ENCODE measurements at places on chromosomes 2 and 18.
A peak's percentile ranks its signal among the peaks of the same experiment; 100 is the strongest.

DNA sequence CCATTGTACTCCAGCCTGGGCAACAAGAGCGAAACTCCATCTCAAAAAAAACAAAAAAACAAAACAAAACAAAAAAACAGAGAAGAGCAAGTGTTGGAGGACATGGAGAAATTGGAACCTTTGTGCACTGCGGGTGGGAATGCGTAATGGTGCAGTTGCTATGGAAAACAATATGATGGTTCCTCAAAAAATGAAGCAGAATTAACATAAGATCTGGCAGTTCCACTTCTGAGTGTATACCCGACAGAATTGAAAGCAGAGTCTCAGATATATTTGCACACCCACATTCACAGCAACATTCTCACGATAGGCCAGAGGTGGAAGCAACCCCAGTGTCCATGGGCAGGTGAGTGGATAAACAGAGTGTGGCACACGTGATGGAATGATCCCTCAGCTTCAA, 11.0 kb upstream of the RALB start:
- DNase-seq = no peak

DNA sequence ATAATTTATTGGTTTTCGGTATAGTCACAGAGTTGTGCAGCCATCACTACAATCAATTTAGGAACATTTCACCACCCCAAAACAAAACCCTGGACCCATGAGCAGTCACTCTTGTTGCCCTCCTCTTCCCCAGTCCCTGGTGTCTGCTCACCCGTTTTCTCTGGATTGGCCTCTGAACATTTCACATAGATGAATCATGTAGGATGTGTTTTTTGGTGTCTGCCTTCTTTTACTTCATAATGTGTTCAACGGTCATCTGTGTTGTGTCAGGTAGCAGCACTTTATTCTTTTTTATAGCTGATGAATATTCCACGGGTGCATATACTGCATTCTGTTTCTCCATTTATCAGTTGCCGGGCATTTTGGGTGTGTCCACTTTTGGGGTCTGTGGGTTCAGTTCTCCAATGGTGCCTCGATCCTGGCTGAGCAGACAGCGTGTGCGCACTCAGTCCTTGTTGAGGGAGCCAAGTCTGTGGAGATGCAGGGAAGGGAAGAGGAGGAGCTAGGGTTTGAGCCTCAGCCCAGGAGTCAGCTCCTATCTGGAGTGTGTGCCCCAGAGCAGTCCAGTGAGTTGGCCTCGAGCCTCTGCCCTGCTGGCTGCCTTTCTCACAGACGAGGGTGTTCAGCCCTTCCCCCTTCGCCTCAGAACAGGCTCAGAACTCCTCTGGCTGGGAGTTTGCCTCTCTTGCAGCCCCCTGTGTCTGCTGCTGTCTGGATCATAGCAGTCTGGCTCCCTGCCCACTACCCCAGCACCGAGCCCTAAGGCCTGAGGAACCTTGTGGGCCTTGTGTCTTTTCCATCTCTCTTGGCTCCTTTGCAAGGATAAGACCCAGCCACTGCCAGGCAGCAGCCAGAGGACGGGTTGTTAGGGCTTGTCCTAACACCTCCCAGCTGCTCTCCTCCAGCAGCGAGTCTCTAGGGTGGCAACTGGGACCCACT, 18.0 kb downstream of the C2orf74 start:
- DNase-seq = no peak

- no peak for DNase-seq
Measured at GRCh38 chr18:73352546-73352945, 484.8 kb upstream of the NETO1 start.

GRCh38 chr18:39661856-39662366, 2096.3 kb upstream of the CELF4 start:
- no peak for DNase-seq

DNA sequence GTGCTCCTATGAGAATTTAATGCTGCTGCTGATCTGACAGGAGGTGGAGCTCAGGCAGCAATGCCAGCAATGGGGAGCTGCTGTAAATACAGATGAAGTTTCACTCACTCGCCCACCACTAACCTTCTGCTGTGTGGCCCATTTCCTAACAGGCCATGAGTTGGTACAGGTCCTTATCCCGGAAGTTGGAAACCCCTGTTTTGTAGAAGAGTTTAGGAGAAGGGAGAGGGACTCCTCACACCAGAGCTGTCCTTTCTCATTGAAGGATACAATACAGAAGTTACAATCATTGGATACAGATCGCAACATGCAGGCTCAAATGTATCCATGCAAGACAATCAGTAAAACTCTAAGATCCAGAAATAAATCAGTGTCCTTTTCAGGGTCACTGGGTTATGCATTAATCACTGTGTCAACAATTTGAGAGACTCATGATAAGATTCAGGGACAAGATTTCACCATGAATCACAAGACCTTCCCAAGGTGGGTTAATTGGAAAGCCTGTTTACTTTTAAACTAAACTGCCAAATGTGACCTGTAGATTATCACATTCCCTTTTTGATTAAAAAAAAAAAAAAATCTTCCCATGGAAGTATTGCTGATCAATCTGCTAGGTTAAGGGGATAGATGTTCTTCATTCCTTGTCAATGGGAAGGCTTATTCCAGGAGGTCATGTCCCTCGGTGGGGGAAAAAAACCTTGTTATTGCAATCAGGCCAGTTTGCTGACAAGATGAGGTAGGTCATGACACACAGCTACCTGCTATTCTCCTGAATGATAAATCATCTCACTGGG, 97.2 kb downstream of the SP100 start:
- no peak for DNase-seq

- DNase-seq = no peak
Measured at GRCh38 chr2:13651684-13652131, 935.0 kb downstream of the TRIB2 start.

GRCh38 chr2:173221132-173221695, 133.5 kb upstream of the CDCA7 start:
- DNase-seq = no peak

- no peak for DNase-seq
Measured at GRCh38 chr18:58015065-58015780, 28.8 kb upstream of the NEDD4L start.

GRCh38 chr2:240434728-240435456, 571 bp upstream of the GPC1 start:
- peak; percentile 79 for DNase-seq

DNA sequence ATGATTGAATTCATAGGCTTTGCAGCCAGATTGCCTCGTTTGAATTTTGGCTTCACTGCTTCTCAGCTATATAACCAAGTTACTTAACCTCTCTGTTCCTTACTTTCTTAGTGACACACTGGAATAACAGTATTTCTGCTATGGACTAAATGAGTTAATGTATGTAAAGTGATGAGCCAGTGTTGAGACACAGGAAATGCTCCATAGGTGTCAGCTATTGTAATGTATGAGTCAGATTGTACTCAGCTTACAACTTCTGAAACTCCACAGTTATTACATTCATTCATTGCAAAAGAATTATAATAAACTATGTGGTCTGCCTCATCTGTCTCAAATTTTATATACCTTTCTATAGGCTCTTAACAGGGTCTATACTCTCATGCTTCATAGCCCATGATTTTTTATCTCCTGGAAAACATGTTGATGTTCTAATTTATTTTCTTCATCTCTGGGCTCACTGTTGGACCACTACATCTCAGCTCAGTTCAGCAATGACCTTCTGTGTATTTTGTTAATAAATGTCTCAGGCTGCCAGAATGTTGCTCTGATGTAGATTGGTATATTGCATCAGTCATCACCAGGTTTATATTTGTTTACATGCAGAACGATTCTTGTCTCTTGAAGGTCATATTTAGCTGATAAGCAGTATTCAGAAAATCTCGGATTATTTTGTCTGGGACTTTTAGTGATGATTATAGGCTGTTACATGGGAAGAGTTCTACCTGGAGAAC, 76.2 kb downstream of the MAP3K20 start:
- DNase-seq = no peak

DNA sequence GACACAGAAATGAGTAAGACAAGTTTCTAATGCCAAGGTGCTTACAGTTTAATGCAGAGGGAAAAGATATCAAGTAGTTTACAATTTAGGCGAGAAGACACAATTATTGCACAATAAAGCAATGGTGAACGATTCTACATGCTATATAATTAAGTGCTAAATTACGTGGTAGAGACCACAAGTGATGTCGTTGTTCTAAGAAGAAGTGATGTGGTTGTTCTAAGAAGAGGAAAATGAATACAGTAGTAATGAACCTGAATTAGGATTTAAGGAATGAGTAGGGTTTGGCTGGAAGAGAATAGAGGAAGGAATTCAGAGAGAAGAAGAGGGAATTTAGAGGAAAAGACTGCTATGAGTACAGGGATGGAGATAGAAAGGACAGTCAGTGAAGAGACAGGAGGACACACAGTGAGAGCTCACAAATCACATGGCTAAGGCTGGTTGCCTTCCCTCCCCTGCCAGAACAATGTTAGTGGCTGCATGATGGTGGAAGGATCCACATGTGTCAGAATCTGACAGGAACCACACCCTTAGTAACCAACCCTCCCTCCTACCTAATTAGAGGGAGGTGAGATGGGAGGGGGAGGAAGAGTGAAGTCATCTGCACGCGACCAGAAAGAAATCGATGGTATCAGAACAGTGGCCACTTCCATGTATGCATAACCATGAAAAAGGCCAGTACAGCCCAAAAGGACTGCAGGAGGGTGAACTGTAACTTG, 44.7 kb downstream of the M1AP start:
- no peak for DNase-seq

DNA sequence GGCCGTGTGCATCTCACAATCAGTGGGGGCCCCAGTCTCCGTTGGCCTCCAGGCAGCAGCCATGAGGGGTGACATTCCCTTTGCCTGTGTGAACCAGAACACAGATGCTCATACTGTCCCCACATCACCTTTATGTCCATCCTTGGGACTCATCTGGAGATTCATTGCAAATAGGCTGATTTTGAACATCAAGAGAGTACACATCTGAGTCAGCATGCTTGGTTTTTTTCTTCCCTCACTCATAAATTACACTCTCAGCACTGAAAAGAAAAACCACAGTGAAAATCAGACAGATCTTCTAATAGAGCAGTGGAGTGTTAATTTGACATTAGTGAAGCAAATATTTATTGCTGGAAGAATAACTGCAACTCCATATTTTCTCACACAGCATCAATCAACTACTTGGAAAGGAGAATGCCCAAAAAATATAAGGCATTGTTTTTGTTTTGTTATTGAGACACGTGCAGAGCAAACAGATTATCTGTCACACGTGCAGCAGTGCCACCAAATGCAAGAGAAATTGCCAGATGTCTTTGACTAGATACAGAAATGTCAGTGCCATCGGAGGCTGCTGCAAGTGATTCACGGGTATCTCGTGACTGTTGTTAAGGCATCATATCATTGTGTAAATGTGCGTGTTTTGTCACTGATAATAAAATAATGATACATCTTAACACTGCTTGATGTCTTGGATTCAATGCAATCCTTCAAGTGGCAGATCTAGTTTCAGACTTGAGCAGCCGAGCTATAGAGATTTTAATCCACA, 10.9 kb downstream of the APCDD1 start:
- DNase-seq = no peak

- no peak for DNase-seq
Measured at GRCh38 chr2:109494351-109494750, 119.4 kb downstream of the SEPTIN10 start.

- DNase-seq = no peak
Measured at GRCh38 chr2:15784886-15785801, 155.2 kb upstream of the MYCN start.

DNA sequence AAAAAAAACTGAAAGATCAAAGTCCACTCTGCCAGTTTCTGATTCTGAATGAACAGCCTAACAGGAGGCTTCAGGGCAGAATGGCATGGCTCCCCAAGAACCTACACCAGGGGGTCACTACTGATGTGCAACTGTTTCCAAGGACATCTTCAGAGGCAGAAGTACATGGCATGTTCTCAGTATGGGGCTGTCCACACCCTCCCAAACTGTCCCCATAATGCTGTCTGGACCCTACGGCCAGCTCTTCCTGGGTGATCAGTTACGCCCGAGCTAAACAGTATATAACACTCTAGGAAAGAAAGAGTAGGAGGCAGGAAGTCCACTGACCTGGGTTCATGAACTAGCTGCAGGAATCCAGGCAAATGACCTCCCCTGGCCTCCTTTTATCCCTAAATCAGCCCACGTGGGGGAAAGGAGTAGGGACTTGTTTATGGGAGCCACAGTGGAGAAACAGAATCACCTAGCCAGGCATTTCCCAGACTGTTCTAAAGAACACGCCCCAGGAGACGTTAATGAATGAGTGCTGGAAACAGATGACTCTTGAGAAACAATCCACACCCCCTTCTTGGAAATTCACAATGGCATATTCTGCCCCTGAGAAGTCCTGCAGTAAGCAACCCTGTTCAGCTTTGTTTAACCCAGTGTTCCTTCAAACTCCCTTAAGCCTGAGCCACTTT, 2.5 kb downstream of the TMBIM1 start:
- no peak for DNase-seq

- DNase-seq = no peak
Measured at GRCh38 chr2:73870084-73870483, 22.7 kb upstream of the ACTG2 start.

- DNase-seq = no peak
Measured at GRCh38 chr18:36256094-36256493, 41.4 kb upstream of the FHOD3 start.

DNA sequence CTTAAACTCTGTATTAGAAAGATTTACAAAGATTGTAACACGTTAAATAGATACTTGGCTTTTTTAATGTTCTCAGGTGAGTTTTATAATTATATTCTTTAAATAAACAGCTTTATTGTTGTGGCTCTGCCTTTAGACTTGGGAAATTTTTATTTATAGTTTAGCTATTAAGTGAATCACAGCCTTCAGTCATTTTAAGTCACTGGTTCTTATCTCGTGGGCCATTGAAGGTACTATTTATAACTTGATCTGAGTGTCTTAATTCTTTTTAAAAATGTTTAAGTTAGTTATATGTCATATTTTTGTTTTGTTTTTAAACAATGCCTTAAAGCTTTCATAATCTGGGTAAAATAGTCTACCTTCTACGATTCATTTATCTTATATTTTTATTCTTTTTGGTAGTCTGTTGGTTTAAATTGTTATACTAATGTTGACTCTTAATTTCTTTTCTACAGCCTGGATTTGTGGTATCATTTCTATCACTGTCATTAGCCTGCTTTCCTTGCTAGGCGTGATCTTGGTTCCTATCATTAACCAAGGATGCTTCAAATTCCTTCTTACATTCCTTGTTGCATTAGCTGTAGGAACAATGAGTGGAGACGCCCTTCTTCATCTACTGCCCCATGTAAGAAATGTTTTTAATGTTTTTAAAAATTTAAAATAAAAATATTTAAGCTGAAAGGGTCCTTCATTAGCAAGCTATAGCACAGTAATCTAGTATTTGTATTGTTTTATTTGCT, 49.3 kb downstream of the SLC39A10 start:
- DNase-seq = no peak

DNA sequence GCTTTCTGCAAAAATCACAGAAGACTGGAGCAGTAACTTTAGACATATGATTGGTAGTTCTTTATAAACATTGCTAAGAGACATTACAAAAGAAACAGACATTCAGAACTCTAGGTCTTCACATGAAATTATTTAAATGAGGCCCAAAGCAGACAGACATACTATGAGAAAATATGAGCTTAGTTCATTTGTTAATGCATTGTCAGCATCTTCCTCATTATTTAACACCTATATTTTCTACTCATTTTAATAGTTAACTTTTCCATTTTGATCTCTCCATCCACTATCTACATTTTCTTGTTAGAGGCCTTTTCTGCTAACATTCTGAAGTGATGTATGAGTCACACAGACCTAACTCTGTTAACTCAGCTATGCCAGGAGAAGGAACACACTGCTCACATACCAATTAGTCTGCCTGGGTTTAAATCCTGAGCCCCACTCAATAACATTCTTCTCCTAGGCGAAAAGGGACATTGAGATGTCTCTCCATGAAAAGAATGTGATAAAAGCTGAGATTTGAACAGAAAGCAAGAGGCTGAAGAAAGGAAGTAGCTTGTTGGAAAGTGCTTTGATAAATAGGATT, 400.3 kb upstream of the PKDCC start:
- DNase-seq = no peak
